Cardiac muscle cell (in vitro differentiated cells and primary cell): ENCODE measurements at places on chromosomes 6 and 20. TPM values are rescaled to one million over a fixed set of nuclear protein-coding genes. Genes with fewer than 3 reads are reported as not detected.

The TUBB2B gene
- polyA plus RNA-seq, result 27.9 and 29.8 TPM in 2 replicates

The SNAP25 gene
- polyA plus RNA-seq, result 6.3 and 7.1 TPM in 2 replicates

The PTPRA gene
- polyA plus RNA-seq, result 55.6 and 69.4 TPM in 2 replicates

The PDYN gene
- 1.2 TPM in 1 of 2 replicates, not detected in the other for polyA plus RNA-seq

The MOXD1 gene
- 20.8 and 47.4 TPM in 2 replicates for polyA plus RNA-seq

The MOG gene
- polyA plus RNA-seq, result 2.4 and 2.9 TPM in 2 replicates

The FAM83B gene
- 0.45 TPM in 1 of 2 replicates, not detected in the other for polyA plus RNA-seq

The PACRG gene
- polyA plus RNA-seq, result 3.7 TPM in 2 replicates

The NAPB gene
- 12.9 and 27.2 TPM in 2 replicates for polyA plus RNA-seq

The AHI1 gene
- 18.4 and 27.7 TPM in 2 replicates for polyA plus RNA-seq

The KCNQ5 gene
- 31.4 and 45.6 TPM in 2 replicates for polyA plus RNA-seq

The TFAP2C gene
- not detected in 2 replicates for polyA plus RNA-seq

The SLPI gene
- polyA plus RNA-seq, result 6.0 TPM in 1 of 2 replicates, not detected in the other

The OVOL2 gene
- not detected in 2 replicates for polyA plus RNA-seq

The TSBP1 gene
- not detected in 2 replicates for polyA plus RNA-seq

The PLG gene
- polyA plus RNA-seq, result 0.71 and 0.79 TPM in 2 replicates

The LTB gene
- polyA plus RNA-seq, result 0.61 and 1.5 TPM in 2 replicates

The GJA10 gene
- polyA plus RNA-seq, result not detected in 2 replicates

The SCUBE3 gene
- polyA plus RNA-seq, result 78.2 and 81.8 TPM in 2 replicates

The DNAAF9 gene
- 11.6 and 11.8 TPM in 2 replicates for polyA plus RNA-seq

The TPBG gene
- 12.0 and 22.3 TPM in 2 replicates for polyA plus RNA-seq

The NRSN1 gene
- polyA plus RNA-seq, result not detected in 2 replicates

The GJA1 gene
- polyA plus RNA-seq, result 2.6 and 3.3 TPM in 2 replicates
